Activated T-cell treated with anti-CD3 and anti-CD28 coated beads, Interleukin-2, amount 50 U/mL, for 72 hours (primary cell): ENCODE measurements at places on chromosomes 7 and 10.

DNA sequence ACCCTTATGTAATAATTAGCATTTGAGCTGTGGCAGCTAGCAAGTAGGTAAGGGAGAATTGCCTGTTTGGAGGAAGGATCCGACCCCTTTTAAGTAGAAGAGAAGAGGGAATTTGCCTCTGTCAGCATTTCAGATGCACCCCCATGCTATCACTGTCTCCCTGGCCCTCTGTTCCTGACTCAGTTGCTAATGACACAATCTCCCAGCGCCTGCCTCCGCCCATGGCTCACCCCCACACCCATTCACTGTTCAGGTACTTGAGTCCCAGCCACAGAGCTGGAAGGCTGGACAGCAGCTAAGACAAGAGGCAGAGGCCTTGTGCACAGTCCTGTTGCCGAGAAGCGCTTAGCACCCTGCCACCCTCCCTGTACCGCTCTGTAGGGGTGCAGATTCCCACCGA, 512.3 kb upstream of the GALNT17 start:
- H3K4me3 ChIP-seq: no peak overlapping the region
- H3K27ac ChIP-seq: no peak overlapping the region
- H3K4me1 ChIP-seq: no peaks in the 10 kb centered on the region
- H3K36me3 ChIP-seq: no peaks in the 10 kb centered on the region
- no peaks in the 10 kb centered on the region for H3K27me3 ChIP-seq

- no peak overlapping the region for H3K4me3 ChIP-seq
- peaks cover 21% of the 10 kb centered on the region for H3K4me1 ChIP-seq
- no peak overlapping the region for H3K27ac ChIP-seq
Observed at GRCh38 chr10:6624392-6624791, 44.3 kb upstream of the PRKCQ start.

- no peak overlapping the region for H3K27ac ChIP-seq
- no peak overlapping the region for H3K4me3 ChIP-seq
- no peak for DNase-seq
- H3K4me1 ChIP-seq: no peaks in the 10 kb centered on the region
Observed at GRCh38 chr7:15352421-15353206, 209.2 kb downstream of the AGMO start.

GRCh38 chr10:70593513-70593890, 9.0 kb downstream of the PRF1 start:
- H3K4me1 ChIP-seq: peaks cover 39% of the 10 kb centered on the region
- H3K4me3 ChIP-seq: no peak overlapping the region
- DNase-seq: no peak
- H3K27ac ChIP-seq: no peak overlapping the region
- H3K27me3 ChIP-seq: peaks cover 21% of the 10 kb centered on the region

- DNase-seq: no peak
- H3K4me1 ChIP-seq: peaks cover 29% of the 10 kb centered on the region
- H3K4me3 ChIP-seq: no peak overlapping the region
- no peaks in the 10 kb centered on the region for H3K36me3 ChIP-seq
Observed at GRCh38 chr7:2723138-2723850, 35.3 kb downstream of the AMZ1 start.

- H3K27ac ChIP-seq: no peak overlapping the region
- H3K4me3 ChIP-seq: no peak overlapping the region
- H3K27me3 ChIP-seq: no peaks in the 10 kb centered on the region
Observed at GRCh38 chr10:130254662-130255061, 118.5 kb downstream of the GLRX3 start.

GRCh38 chr7:85851571-85852193, 664.8 kb upstream of the SEMA3D start:
- H3K27ac ChIP-seq: no peak overlapping the region
- no peaks in the 10 kb centered on the region for H3K36me3 ChIP-seq

DNA sequence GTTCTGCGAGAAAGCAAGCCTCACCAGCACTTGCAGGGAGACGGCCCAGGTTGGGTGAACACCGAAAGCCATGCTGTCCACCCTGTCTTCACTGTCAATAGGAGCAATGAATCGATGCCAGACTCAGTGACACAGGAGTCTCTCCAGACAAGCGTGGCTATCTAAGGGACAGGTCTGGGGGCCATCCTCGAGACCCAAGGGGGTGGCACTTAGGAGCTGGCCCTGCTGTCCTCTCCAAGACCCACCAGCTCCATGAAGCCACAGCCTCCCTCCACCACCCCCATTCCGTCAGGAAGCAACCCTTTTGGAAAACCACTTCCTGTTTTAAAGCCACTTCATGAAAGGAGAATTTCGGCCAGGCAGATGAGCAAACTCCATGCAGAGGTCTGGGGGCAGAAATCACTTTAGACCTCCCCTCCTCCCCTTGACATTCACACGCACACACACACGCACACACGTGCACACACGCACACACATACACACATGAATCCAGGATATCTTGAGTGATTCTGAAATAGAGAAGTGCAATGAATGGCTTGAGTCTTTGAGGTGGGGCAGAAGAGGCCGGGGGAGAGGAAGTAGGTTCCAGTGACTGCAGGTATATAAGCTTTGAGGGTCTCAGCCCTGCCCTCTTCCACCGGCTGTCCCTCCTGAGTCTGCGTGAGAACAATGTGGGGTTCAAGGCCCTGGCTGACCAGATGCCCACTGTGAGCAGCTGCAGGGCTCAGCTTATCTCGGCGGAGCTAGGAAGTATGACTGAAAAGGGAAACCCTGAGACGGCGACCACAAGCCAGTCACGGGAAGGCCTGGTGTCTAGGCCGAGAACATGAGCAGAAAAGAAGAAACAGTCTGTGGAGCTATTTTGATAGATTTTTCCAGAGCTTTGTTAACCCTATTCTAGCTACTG, 25.0 kb downstream of the RGS10 start:
- H3K4me3 ChIP-seq: peak overlapping the region; percentile 54
- peak overlapping the region; percentile 83 for H3K27ac ChIP-seq
- H3K27me3 ChIP-seq: no peaks in the 10 kb centered on the region
- H3K36me3 ChIP-seq: no peaks in the 10 kb centered on the region
- H3K4me1 ChIP-seq: peaks cover 73% of the 10 kb centered on the region

DNA sequence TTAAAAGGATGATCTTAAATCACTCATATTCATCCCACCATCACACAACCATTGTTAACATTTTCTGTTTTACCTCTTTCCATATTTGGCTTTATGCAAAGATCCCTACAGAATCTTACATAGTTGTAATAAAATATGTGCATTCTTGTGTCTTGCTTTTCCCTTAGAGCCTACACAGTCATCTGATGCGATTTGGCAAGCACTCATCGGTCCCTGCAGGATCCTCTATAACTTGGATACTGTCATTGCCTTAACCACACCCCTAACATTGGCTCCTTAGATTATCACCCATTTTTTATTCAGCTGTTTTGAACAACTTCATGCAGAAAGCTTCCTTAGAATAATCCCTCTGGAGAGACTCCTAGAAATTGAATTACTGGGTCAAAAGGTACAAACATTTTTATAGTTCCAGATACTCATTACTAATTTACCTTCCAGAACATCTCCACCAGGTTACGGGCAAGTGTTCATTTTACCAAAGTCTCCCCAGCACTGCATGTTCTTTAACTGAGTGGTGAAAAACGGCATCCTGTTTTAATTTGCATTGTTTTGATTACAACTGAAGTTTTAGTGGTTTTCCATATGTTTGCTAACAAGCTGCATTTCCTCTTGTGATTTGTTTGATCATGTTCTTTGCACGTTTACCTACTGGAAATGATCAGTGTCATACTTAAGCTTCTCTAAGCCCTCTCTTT, 268.3 kb downstream of the GRID1 start:
- H3K36me3 ChIP-seq: no peaks in the 10 kb centered on the region
- no peaks in the 10 kb centered on the region for H3K27me3 ChIP-seq
- H3K4me1 ChIP-seq: no peaks in the 10 kb centered on the region
- no peak for DNase-seq

DNA sequence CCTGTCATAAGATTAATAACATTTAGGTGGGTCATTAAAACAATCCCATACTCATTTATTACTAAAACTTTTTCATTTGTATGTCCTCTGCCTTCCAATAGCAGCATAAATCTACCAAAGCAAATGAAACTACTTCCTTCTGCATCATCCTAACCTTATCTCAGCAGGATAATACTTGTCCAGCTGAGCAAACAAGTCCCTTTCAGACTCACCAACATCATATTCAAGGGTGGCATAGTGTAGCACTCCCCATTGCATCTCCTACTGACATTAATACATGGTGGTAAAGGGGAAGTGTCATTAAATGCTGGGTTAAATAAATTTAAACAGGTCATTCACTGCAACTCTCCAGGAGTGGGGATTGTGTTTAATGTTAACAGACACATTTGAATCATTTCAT, 3.4 kb upstream of the MINDY3 start:
- DNase-seq: no peak
- peaks cover 4% of the 10 kb centered on the region for H3K36me3 ChIP-seq
- peaks cover 4% of the 10 kb centered on the region for H3K4me1 ChIP-seq
- H3K4me3 ChIP-seq: no peak overlapping the region
- no peak overlapping the region for H3K27ac ChIP-seq
